ENCODE measurements at places on chromosomes 6 and 20. TPM values are rescaled to one million over a fixed set of nuclear protein-coding genes. Genes with fewer than 3 reads are reported as not detected.
A peak's percentile ranks its signal among the peaks of the same experiment; 100 is the strongest.

PGC gene
- not detected for total RNA-seq

TRDN gene
- not detected for total RNA-seq

OR2J2 gene
- not detected for total RNA-seq

DNA sequence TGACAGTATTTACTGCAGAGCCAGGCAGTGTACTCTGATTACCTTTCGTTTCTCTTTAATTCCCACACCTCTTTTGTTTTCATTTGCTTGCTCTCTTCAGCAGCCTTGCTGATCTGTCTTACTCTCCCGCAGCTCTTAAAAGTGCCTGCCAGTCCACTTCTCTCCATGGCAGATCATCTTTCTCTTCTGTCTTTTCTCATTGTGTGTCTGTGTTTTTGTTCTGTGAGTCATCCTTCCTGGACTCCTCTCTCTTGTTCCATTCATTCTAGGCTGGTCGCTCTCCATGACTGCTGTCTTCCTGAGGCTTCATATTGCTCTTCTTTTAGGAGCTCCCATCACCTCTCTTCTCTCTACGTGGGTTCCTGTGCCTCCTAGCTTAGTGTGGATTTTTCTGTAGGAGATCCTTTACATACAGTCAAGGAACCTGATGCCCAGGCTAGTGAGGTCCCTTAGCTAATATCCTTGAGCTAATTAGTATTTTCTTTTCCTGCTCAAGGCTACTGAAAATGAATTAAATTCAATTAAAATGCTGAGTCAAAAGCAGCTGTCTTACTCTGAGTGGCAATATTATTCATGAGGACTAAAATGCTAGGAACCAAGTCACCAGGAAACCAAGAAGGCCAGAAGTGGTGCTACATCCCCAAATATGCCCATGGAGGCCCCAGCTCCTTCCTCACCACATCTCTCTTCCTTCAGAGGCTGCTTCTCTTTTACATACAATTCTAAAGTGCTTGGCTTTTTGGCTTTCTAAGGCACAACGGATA is 86.1 kb downstream of the SLX4IP start:
- peak; percentile 79 for DNase-seq

GRCh38 chr6:152063170-152063921 is 255.9 kb downstream of the ESR1 start:
- no peak for DNase-seq

DNA sequence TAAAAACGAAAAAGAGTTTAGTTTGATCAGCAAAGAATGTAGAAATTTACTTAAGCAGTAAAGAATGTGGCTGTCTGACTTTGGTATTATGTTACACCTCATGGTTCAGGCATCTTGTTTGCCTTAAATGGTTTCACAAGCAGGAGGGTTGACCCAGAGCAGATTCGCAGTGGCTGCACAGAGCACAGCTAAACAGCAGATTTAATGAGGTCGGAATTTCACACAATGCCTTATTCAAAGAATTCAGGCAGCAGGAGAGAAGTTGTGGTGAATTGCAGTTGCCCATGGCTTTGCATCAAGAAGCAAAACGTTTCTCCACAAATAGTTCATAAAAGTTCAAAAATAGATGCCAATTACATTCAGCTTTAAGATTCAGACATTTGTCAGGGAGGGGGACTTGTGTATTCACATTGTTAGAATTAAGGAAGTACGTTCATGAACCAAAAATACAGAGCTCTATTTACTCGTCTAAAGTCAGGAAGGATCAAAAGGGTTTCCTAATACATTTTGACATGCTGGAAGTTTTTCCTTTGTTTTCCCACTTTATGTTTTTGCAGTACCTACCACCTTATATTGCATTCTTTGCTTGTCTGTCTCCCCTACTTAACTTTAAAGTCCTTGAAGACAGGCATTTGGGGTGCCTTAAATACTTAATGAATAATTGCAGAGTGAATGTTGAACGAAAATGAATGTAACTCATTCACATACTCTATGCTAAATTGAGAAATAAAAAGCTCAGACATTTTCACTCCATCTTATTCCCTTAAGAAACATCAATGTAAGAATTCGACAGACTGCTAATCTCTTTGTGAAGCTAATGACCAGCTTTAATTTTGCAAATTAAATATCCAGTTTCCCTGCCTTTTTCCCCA is 1163.6 kb upstream of the CITED2 start:
- DNase-seq = peak; percentile 81

GRCh38 chr20:32325706-32326503 is 32.2 kb upstream of the ASXL1 start:
- peak; percentile 83 for DNase-seq

DNA sequence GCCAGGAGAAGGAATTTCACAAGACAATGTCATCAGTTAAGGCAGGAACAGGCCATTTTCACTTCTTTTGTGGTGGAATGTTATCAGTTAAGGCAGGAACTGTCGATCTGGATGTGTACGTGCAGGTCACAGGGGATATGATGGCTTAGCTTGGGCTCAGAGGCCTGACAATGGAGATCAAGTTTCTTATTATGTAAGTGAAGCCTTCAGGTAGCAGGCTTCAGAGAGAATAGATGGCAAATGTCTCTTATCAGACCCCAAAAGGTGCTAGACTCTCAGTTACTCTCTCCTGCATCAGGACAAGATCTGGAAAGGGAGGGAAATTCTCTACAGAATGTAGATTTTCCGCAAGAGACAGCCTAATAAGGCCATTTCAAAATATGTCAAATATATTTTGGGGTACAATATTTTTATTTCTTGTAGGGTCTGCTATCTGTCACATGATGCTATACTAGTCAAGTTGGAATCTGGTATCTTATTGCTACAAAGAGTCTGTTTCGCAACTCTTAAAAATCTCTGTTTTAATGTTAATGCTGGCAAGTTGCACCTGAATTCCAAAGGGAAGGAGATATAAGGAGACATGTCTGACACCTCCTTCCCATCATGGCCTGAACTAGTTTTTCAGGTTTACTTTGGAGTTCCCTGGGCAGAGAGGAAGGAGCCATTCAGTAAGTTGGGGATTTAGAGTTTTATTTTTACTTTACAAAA is 48.8 kb downstream of the TRDN start:
- no peak for DNase-seq

DNA sequence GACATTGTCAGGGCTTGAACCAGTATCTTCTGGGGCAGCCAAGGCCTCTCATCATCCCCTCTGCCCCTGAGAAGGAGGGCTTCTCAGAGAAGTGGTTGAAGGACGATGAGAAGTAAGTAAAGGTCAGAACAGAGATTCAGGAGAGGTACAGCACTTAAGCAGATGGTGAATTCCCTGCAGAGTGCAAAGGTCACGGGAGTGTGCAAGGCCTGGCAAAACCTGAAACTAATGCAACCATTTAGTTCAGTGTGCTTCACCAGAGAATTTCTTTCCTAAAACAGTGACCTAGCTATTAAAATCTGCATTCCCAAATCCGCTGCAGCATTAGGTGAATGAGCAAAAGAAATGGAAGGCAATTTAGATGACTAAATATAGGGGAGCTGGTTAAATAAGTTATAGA is 58.4 kb downstream of the TRERF1 start:
- no peak for DNase-seq

DNA sequence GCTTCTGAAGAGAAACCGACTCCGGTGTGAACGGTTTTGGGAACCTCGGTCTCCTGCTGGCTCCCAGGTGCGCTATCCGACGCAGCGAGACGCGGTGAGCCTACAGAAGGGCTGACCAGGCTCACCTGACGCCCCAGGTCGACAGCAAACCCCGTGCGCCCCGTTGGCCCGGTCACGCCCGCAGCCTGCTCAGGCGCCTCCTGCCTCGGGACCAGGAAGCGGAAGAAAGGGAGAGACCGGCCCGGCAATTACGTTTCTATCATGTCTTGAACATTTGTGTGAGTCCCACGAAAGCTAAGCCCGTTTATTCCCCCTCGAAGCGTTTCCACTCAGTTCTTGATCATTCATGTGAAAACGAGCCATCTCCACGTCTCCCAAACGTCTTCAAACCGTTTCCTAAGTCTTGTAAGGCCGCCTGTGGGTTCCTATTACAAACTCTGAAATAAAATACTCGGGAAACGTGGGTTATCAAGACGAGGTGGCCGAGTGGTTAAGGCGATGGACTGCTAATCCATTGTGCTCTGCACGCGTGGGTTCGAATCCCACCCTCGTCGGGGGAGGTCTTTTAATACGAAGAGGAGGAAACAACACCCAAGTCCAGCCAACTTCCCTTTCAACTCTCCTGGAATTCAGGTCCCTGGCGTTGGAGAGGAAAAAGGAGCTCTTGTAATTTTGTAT is 150.5 kb upstream of the PRSS16 start:
- DNase-seq = peak; percentile 81

- peak; percentile 87 for DNase-seq
These were observed 15.3 kb upstream of the MMP9 start for GRCh38 chr20:45993197-45993951.

All from Daoy (cell line).